Naive thymus-derived CD4-positive, alpha-beta T cell (primary cell): ENCODE measurements at places on chromosomes 13 and 19.

DNA sequence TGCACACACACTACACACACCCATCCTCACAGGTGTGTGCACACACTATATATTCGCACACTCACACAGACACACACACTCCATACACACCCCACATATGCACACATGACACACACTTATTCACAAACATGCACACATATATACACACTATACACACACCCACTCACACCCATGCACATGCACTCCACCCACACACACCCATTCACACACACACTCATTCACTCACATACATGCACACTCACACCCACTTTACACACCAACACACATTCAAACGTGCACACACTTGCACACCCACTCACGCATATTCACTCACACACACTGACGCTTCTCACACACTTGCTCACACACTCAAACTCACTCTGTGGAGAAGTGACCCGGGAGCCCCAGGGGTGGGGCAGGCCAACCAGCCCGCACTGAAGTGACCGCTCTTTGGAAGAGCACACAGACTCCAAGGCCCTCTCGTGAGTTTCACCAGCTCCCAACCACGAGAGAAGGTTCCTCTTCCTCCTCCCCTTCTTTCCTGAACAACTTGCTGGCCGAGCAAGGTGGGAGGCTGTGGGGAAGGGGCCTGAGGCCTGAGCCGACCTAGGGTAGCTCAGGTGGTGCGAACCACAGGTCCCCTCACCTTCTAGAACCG is 86.1 kb upstream of the TM9SF2 start:
- DNase-seq: no peak
- peak overlapping the region; percentile 65 for H3K4me3 ChIP-seq
- no peaks in the 10 kb centered on the region for H3K27me3 ChIP-seq

GRCh38 chr13:66224663-66225062 is 1005.5 kb downstream of the PCDH9 start:
- H3K4me3 ChIP-seq: no peak overlapping the region
- no peak overlapping the region for H3K27ac ChIP-seq
- no peaks in the 10 kb centered on the region for H3K4me1 ChIP-seq
- H3K36me3 ChIP-seq: no peaks in the 10 kb centered on the region

DNA sequence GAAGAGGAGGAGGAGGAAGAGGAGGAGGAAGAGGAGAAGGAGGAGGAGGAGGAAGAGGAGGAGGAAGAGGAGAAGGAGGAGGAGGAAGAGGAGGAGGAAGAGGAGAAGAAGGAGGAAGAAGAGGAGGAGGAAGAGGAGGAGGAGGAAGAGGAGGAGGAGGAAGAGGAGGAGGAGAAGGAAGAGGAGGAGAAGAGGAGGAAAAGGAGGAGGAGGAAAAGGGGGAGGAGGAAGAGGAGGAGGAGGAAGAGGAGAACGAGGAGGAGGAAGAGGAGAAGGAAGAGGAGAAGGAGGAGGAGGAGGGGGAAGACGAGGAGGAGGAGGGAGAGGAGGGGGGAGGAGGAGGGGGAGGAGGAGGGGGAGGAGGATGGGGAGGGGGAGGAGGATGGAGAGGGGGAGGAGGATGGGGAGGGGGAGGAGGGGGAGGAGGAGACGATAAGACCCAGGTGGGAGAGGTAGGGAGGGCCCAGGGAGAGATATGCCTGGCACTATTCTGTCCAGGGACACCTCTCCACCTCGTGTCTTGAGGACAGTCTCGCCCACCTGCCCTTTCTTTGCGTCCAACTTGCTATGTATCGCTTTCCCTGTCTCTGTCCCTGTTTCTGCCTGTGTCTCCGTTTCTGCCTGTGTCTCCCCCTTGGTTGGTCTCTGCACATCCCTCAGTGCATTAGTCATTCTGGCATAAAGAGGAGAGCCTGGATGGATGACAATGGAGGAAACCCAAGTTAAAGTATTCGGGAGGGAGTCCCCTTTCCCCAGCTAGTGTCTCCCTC is 7.1 kb upstream of the KLK5 start:
- H3K4me3 ChIP-seq: no peak overlapping the region
- no peak overlapping the region for H3K27ac ChIP-seq
- no peaks in the 10 kb centered on the region for H3K36me3 ChIP-seq
- H3K27me3 ChIP-seq: no peaks in the 10 kb centered on the region
- no peaks in the 10 kb centered on the region for H3K4me1 ChIP-seq

DNA sequence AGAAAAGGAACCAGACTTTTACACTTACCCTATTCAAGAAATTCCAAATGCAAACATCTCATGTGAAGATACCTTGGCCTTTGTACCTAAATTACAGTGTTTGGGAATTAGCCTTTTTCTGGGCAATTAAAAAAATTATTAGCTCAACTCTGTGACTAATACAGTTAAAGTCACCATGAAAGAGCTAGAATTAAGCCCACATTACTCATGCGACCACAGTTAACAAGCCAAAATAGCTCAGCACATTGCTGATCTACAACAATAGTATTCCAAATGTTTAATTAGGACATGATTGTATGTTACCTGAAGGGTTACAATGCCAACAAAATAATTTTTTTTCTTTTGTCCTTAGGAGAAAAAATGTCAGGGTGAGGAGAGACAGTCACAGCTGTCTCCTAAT is 263.6 kb upstream of the GPC6 start:
- no peaks in the 10 kb centered on the region for H3K4me1 ChIP-seq
- no peaks in the 10 kb centered on the region for H3K27me3 ChIP-seq

GRCh38 chr13:80726868-80727267 is 385.9 kb upstream of the SPRY2 start:
- DNase-seq: no peak
- H3K4me3 ChIP-seq: no peak overlapping the region
- no peaks in the 10 kb centered on the region for H3K4me1 ChIP-seq
- H3K27me3 ChIP-seq: no peaks in the 10 kb centered on the region
- no peak overlapping the region for H3K27ac ChIP-seq

DNA sequence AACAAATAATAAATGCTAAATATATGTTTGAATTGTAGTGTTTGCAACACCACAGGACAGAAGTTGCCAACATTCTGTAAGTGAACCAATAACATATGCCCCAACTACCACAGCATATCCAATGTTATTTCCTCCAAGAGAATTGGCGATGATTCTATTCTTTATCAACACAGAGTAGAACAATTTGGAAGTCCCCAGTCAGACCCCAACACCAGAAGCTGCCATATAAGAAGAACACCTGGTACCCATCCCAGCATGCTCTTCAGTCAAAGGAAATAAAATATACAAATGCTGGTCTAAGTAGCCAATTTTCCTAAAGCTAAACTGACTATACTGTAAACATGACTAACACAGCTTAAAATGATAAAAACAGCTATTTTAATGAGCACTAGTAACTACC is 145.7 kb downstream of the KLF12 start:
- H3K4me3 ChIP-seq: no peak overlapping the region
- no peaks in the 10 kb centered on the region for H3K36me3 ChIP-seq
- peak overlapping the region; percentile 3 for H3K27ac ChIP-seq
- no peaks in the 10 kb centered on the region for H3K27me3 ChIP-seq
- no peak for DNase-seq

DNA sequence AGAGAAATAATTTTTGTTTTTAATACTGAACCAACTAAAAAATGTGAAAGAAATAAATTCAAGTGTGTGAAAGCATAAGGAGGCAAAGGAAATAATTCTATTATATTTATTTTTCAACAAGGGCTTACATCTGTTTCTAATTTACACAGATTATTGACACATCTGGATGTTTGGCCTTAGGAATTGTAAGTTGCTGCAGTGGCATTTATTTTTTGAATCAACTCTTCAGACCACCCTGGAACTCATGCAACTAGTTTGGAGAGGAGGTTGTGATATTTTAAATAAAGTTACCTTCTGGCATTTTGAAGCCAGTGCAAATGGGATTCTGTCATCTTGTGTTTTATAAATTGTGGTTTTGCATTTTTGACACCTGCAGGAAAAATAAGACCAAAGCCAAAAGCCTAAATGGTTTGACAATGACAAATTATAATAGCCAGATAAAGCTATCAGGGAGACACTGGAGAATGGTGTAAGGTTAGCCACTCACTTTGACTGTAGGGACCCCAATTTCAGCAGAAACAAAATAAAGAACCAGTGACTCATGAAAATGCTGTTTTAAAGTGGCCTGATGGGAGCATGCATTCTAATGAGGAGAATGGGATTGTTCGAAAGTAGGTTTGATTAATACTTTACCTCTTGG is 192.9 kb downstream of the KLF5 start:
- H3K27me3 ChIP-seq: no peaks in the 10 kb centered on the region
- H3K27ac ChIP-seq: no peak overlapping the region
- no peaks in the 10 kb centered on the region for H3K4me1 ChIP-seq
- no peak for DNase-seq
- H3K4me3 ChIP-seq: no peak overlapping the region

- no peak overlapping the region for H3K27ac ChIP-seq
- DNase-seq: no peak
- no peak overlapping the region for H3K4me3 ChIP-seq
Observed at GRCh38 chr13:73090116-73090822, 31.5 kb downstream of the KLF5 start.

- no peak overlapping the region for H3K4me3 ChIP-seq
- DNase-seq: no peak
- H3K27me3 ChIP-seq: no peaks in the 10 kb centered on the region
- no peak overlapping the region for H3K27ac ChIP-seq
- no peaks in the 10 kb centered on the region for H3K4me1 ChIP-seq
Observed at GRCh38 chr19:11007962-11008532, 47.2 kb downstream of the SMARCA4 start.

DNA sequence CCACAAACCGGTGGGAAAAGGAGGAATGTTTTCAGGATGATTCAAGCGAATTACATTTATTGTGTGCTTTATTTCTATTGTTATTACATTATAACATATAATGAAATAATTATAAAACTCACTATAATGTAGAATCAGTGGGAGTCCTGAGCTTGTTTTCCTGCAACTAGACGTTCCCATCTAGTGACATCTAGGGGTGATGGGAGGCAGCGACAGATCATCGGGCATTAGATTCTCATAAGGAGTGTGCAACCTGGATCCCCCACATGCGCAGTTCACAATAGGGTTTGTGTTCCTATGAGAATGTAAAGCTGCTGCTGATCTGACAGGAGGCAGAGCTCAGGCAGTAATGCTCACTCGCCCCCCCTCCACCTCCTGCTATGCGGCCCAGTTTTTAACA is 54.5 kb downstream of the SPTBN4 start:
- no peaks in the 10 kb centered on the region for H3K4me1 ChIP-seq
- DNase-seq: no peak
- H3K27ac ChIP-seq: no peak overlapping the region
- no peak overlapping the region for H3K4me3 ChIP-seq

DNA sequence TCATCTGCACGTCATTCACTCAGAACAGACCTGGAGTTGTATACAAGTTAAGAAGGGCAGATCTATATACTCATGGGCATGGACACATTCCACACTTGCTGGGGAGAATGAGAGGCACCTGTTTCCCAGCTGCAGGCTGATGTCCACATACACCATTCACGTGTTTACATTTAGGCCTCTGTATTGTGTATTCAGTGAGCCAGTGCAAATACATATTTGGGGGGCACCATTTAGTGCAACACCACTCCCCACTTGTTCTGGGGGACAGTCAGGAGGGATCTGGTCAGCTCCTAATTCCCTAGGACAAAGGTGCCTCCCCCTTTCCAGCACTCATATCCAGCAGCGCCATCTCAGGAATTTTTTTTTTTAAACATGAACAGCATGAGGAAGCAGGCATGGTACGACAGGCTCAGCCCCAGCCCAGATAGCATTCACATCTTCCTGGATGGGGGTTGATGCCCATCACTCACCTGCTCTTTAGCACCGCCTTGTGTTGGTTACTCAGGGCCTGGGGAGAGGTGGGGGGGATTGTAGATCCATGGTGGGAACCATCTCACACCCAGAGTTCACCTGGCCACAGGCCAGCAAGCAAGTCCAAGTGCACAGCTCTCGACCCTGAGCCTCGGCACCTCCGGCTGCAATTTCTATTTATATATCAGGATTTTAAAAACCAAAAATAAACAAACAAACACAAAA is 56.9 kb upstream of the ZNF254 start:
- H3K27ac ChIP-seq: no peak overlapping the region
- no peak overlapping the region for H3K4me3 ChIP-seq
- H3K4me1 ChIP-seq: peaks cover 11% of the 10 kb centered on the region
- DNase-seq: no peak

DNA sequence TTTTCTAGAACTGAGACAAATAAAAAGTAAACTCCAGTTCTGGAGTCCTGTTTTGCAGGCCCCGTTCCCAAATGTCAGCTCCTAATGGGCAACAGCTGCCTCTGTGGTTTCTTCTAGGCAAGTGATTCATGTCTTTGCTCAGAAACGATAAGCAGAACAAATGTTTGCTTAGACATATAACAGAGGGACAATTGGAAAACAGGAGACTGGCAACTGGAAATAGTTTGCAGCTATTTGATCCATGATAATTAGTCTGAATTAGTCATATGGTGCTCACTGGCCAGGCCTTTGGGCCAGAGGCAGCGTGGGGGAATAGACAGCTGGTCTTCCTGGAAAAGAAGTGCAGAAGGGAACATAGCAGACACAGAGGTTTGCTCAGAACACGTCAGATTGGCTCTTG is 29.2 kb upstream of the TSHZ3 start:
- no peaks in the 10 kb centered on the region for H3K27me3 ChIP-seq
- H3K4me1 ChIP-seq: no peaks in the 10 kb centered on the region
- DNase-seq: no peak
- H3K4me3 ChIP-seq: no peak overlapping the region
- no peak overlapping the region for H3K27ac ChIP-seq

GRCh38 chr13:96492766-96493165 is 402.9 kb downstream of the HS6ST3 start:
- no peak overlapping the region for H3K4me3 ChIP-seq
- no peaks in the 10 kb centered on the region for H3K27me3 ChIP-seq
- H3K36me3 ChIP-seq: no peaks in the 10 kb centered on the region
- H3K4me1 ChIP-seq: no peaks in the 10 kb centered on the region
- no peak for DNase-seq
- H3K27ac ChIP-seq: no peak overlapping the region

GRCh38 chr13:104318121-104318520 is 1251.9 kb upstream of the SLC10A2 start:
- H3K4me3 ChIP-seq: no peak overlapping the region
- DNase-seq: no peak
- no peak overlapping the region for H3K27ac ChIP-seq

- no peaks in the 10 kb centered on the region for H3K27me3 ChIP-seq
- no peaks in the 10 kb centered on the region for H3K4me1 ChIP-seq
- H3K4me3 ChIP-seq: no peak overlapping the region
- no peak for DNase-seq
- H3K36me3 ChIP-seq: no peaks in the 10 kb centered on the region
- H3K27ac ChIP-seq: no peak overlapping the region
Observed at GRCh38 chr19:3443840-3444694, 36.3 kb downstream of the SMIM24 start.

DNA sequence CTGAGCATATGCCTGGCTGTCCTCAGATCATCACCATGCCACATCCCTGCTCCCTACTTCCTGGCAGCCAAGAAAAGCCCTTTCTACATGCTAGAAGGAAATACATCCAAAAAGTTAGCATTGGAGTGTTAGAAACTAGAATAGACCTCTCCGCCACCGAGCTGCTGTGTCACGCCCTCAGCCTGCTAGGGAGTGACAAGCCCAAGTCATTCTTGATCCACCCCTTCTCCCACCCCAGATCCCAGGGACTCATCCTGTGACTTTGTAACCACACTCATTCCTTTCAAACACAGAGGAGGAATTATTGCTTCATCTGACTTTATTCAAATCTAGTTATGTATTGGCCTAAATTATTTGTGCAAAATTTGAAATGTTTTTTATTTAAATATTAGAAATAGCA is 45.3 kb downstream of the POLR1D start:
- no peaks in the 10 kb centered on the region for H3K4me1 ChIP-seq
- H3K27me3 ChIP-seq: no peaks in the 10 kb centered on the region
- H3K27ac ChIP-seq: no peak overlapping the region

- H3K27ac ChIP-seq: no peak overlapping the region
- no peak for DNase-seq
- peaks cover 4% of the 10 kb centered on the region for H3K4me1 ChIP-seq
- H3K4me3 ChIP-seq: peak overlapping the region; percentile 62
- H3K36me3 ChIP-seq: no peaks in the 10 kb centered on the region
Observed at GRCh38 chr13:76884186-76884906, 1.9 kb downstream of the KCTD12 start.
